Cortex of kidney (tissue), 1 donor: ENCODE measurements at places on chromosomes 2 and 18.

DNA sequence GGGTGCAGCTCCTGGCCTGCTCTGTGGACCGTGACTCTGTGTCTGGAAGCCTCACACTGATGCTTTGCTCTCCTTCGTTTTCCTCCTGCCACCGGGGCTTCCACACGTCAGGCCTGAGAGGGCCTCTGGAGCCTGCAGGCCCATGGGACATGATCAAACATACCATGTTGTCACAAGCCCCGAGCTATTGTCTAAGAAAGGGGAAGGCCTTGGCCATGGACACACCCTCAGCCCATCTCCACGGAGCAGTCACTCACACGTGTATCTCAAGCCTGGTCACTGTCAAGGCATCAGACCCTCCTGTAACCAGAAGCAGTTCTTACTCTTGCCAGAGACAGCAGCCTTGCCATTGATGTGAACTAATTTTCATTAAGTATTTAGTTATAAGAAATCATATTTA, 814.1 kb upstream of the SALL3 start:
- DNase-seq: no peak

DNA sequence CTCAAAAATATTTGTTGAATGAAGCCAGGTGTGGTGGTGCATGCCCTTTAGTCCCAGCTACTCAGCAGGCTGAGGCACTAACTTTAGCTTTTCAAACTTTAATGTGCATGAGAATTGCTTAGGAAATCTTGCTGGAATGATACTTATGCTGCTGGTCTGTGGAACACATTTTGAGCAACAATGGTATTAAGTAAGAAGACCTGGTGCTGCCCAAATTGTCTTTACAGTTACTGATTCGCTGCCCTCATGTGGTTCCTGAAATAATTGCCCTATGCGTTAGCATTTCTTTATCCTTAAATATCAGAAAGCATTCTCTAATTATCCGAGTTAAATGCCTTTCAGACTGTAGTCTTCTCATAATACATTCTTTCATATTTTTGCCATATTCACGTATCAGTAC, 76.0 kb upstream of the SESTD1 start:
- no peak for DNase-seq

DNA sequence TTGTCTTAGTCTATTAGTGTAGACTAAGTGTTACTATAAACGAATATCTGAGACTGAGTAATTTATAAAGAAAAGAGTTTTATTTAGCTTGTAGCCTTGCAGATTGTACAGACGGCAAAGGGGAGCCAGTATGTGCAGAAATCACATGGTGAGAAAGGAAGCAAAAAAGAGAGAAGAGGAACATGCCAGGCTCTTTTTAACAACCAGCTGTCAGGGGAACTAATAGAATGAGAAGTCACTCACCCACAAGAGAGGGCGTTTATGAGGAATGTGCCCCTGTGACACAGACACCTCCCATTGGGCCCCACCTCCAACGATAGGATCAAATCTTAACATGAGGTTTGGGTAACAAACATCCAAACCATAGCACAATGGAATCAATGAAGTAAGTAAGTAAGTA, 20.6 kb upstream of the ZNF804A start:
- DNase-seq: no peak

DNA sequence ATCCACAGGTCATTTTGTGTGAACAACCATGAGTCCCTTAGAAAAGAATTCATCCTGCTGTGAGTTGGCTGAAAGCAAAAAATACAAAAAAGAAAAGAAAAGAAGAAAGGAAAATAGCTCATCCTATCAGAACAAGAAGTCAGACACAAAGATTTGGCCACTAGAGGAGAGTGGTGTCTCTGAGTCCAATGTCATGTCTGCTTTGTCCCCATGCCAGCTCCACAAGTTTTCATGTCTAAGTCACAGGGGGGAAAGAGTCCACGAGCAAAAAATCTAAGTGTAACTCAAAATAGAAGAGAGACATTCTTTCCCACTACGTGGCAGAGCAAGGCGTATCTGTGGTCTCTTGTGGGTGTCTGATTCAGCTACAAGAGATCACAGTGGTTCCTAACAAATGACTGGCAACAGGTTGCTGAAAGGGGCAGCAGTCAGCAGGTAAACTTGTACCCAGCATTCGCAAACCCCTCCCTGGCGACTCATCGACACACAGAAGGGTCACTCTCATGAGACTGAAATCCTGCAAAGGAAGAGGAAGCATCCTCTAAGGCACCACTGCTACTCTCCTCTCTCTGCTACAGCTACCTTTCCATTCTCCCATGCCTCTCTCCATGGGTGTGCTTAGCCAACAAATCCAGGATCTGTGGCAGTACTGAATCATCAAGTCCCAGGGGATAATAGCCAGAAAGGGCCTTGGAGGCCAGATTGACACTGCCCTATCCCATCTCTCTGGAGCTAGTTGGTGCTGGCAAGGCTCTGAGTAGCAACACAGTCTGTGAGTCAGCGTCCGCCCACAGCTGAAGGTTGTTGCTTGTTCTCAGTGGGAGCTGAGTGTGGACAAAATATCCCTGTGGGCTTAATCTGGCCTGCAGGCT, 123.0 kb upstream of the SLC39A10 start:
- no peak for DNase-seq

DNA sequence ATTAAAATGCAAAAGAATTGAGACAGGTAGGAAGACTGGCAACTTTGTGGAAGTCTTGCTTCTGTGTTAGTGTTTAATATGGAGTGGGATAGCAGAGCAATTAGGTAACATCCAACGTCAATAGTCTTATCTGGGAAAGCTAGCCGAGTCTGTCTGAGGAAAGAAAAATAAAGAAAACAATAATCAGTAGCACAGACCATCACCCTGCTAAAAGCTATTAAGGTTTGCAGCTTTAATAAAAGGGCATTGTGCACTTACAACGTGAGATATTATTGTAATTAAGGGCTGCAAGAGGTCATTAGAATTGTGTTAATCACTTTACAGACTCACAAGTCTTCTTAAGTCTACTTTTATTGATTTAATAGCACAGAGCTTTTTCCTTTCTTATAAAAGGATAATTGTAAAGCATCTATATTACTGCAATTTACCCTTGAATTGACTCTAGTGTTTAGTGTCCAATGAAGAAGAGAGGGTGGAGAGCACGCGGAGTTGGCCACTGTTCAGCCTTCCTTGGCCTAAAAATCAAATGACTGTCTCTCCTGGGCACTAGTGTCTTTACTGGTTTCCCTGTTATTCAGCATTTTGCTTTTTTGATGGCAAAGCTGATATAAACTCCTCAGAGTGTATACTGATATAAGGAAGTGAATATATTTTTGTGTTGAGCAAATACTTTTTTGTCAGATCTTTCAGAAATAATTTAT, 2.0 kb downstream of the CDH7 start:
- DNase-seq: no peak

DNA sequence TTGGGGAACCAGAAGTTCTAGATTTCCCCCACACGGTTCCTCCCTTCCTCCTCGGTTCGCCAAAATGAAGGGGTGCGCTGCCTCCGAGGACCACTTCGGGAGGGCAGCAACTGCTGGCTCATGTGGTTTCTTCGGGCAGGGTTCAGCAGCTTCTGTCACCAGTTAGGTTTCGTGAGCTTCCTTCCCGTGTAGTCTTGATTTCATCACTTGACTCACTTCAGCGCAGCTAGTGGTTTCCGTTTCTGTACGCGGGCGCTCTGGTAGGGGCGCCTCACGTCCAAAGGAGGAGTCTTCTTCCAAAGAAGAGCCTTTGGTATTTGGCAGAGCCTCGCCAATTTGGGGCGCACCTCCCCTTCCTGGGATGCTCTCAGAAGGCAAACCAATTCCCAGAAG, 485 bp upstream of the GALNT3 start:
- DNase-seq: no peak

- no peak for DNase-seq
Observed at GRCh38 chr2:178128836-178129630, 16.8 kb downstream of the RBM45 start.

GRCh38 chr18:41266616-41267015, 688.4 kb upstream of the PIK3C3 start:
- DNase-seq: no peak

DNA sequence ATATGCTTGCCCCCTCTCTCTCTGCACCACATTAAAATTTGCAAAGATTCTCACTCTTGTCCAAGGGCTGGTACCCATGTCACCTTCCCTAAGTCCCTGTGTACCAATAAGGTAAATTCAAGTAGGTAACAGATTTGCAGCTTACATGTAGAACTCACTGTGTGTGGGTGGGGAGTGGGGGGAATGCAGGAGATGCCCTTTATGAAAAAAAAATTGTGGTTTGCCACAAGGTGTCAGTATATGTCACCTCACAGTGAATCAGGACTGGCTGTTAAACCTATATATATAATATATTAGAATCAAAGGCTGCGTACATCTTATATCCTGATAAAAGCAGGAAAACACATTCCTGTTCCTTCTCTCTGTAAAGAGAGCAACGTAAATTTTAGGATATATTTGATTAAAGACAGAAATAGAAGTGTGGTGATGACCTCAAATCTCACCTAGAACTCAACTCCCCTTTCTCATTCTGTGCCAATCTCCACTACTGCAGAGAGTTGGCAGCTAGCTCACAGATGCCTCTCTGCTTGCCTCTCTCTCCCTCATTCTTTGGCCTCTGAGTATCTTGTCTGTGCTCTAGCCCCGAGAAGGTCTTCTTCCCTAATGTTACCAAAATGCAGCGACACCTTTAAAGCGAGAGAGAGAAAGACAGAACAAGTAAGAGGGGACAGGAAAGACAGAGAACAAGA, 536 bp downstream of the XDH start:
- no peak for DNase-seq

DNA sequence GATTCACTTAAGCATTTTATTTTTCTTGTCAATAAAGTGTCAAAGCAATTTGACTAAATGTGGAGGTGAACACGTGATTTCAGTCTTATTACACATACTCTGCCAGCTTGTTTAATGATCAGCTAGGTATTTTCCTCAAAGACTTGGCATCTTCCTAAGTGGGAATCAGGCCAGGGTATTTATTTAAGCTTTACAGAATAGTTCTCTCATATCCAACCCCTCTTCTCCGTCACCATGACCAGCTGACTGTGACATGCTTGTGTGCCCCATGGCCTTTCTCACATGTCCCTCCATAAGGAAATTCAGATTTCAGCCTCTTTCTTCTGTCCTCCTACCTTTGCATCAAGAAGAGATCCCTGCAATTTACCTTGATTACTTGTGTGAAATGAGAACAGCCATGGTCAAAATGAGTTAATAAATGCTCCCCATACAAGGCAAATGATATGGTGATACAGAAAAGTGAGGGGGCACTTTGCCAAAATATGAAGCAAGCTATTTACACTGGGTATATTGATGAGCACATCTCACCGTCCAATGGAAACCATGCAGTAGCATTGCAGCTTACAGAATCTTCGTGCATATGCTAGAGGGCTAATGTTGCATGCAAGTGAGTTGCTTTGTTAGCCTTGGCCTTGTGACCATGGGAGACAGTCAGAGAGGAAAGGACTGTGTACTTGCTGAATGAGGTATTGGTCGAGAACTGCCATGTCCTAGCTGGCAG, 202.2 kb downstream of the RNF152 start:
- no peak for DNase-seq

- no peak for DNase-seq
Observed at GRCh38 chr2:227413371-227413770, 25.6 kb upstream of the SCYGR1 start.

DNA sequence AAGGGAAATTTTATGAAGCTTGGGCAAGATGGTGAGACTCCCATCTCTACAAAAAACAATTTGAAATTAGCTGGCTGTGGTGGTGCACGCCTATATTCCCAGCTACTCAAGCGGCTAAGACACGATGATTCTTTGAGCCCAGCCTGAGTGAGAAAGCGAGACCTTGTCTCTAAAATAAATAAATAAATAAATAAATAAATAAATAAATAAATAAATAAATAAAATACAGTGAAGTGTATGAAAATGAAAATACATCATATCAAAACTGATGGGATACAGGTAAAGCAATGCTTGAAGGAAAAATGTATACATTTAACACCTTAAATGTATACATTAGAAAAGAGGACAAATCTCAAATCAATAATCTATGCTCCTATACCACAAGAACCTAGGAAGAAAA, 15.7 kb downstream of the EXOC6B start:
- no peak for DNase-seq

DNA sequence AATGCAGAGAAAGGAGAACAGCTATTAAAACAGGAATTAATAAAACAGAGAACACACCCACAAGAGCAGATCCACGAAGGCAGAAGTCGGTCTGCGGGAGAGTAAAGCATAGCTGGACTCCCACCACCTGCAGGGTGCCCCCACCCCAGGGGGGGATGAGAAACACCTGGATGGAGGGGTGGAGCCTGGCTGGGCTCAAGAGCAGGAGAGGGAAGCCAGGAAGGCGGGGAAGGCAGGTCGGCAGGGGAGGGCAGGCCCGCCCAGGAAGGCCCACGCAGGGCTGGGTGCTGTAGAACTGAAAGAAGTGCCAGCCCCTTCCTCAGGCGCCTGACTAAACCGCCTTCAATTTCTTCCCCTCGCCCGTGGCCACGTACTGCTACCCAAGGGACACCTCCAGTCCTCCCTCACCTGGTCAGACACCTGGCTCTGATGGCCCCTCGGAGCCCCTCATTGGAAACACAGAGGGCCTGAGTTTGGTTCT, 175.4 kb downstream of the HDAC4 start:
- DNase-seq: no peak

GRCh38 chr2:237383991-237384671, 29.8 kb downstream of the COL6A3 start:
- DNase-seq: no peak

- no peak for DNase-seq
Observed at GRCh38 chr2:64748147-64748546, 94.4 kb upstream of the SERTAD2 start.

GRCh38 chr2:167692936-167693335, 554.5 kb downstream of the STK39 start:
- no peak for DNase-seq

GRCh38 chr2:45000921-45001868, 8.1 kb downstream of the SIX2 start:
- no peak for DNase-seq

DNA sequence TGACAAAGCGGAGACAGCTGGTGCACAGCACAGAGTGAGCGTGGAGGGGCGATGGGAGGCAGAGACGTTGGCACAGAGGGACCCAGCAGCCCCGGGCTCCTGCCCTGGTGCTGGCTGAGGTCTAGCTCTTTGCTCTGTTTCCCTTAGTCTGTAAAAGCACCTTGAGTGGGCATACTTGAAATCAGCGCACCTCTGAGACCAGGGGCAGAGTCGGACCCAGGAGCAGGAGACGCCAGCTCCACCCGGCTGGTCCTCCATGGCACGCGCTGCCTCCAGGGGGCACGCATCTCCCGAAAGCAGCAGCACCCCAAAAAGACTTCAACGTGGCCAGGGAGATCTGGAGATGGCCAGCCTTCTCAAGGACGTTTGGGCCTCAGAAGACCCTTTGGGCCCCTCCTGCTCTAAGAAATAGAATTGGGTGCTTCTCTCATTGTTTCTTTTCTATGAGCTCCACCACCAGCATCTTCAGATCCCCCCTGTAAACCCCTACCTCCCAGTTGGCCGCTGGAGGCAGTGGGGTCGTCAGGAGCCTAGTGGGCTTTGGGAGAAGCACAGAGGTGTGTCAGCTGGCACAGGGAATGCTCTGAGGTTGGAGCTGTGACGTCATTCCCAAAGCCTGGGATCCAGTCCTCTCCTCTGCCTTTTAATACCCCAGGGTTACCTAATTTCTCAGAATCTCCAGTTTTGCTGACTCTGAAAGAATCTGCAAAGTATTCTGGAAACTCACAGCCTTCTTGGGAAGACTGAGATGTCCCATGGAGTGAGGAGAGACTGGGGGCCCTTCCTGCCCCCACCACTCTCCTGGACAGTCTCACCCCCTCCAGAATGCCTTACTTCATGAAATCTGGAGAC, 58.9 kb downstream of the CIB4 start:
- DNase-seq: no peak
